Lung (tissue), 17 donors: ENCODE measurements at places on chromosomes 5 and 9. TPM values are rescaled to one million over a fixed set of nuclear protein-coding genes. Genes with fewer than 3 reads are reported as not detected.

The GFI1B gene
- total RNA-seq = 1.0 TPM

DNA sequence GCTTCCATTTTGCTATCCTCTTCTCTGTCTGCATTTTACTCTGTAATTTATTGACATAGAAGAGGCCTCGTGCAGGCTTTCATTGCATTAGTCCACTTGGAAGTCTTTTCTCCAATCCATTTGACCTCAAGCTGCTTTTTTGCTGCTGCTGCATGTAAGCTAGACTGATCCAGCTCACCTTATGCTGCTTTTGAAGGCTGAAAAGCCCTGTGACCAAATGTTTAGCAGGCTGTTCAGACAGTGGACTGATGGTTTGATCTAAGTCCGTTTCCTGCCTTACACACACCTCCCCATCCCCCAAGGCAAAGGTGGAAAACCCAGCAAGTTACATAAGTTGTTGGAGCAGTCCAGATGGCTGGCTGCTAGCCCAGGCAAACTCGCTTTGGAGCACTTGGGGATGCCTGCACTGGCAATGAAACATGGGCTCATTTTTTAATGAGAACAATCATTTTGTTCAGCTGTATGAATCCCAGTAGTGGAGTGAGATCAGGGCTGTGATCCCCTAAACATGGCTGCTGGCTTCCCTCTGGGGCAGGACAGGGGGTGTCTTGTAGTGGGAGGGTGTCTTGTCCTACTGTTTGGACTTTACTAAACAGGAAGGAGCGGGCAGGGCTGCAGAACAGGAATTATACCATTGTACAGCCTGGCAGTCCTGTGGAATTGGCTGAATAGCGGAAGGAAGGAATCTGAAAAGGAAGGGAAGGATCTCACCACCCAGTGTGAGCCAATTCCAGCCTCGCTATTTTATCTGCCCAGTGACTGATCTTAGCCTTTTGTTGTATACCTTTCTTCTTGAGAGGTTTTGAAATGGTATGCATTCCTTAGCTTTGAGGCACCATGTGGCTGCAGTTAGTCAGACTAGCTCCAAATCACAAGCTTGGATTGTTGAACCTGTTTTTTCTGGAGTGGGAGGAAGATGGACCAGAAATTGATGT lies 212.0 kb downstream of the ARHGAP26 start:
- H3K4me3 ChIP-seq = no peak overlapping the region
- H3K27me3 ChIP-seq = no peaks in the 10 kb centered on the region
- H3K27ac ChIP-seq = peak overlapping the region; percentile 83
- peak; percentile 83 for DNase-seq
- no peaks in the 10 kb centered on the region for H3K36me3 ChIP-seq

DNA sequence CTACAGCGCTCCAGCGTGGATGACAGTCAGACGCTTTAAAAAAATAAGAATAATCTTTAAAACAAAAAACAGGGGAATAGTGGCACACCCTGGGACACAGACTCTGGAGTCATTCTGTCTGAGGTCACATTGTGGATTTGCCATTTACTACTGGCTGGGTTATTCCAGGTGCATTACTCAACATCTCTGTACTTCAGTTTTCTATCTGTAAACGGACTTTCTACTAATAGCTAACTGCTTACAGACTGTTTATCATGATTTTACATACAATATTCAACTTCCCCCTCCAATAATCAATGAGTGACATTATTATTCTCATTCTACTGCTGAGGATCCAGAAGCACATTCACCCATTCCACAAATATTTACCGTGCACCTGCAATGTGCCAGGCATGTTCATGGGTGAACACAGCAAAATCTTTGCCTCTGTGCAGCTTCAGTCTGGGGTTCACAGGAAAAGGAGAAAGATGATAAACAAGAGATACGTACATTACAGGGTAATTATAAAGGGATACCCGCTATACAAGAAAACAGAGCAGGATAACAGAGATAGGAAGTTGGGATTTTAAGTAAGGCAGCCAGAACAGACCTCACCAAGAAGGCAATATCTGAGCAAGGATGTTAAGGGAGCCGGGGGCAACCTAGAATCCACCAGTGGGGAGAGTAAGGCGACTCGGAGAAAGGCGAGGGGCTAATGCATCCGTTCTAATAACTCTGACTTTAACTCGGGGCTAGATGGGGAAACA lies 984 bp upstream of the RAD23B start:
- DNase-seq = no peak
- peak overlapping the region; percentile 27 for H3K4me3 ChIP-seq
- no peaks in the 10 kb centered on the region for H3K36me3 ChIP-seq

The SOHLH1 gene
- total RNA-seq = not detected

GRCh38 chr5:113047733-113048652 lies 71.4 kb downstream of the DCP2 start:
- H3K27ac ChIP-seq = peak overlapping the region; percentile 37
- H3K4me1 ChIP-seq = peaks cover 4% of the 10 kb centered on the region
- DNase-seq = no peak
- H3K36me3 ChIP-seq = peaks cover 2% of the 10 kb centered on the region
- no peaks in the 10 kb centered on the region for H3K27me3 ChIP-seq

GRCh38 chr5:45793638-45794532 lies 97.7 kb upstream of the HCN1 start:
- H3K4me1 ChIP-seq = no peaks in the 10 kb centered on the region
- H3K4me3 ChIP-seq = no peak overlapping the region
- H3K36me3 ChIP-seq = no peaks in the 10 kb centered on the region
- H3K27me3 ChIP-seq = no peaks in the 10 kb centered on the region
- H3K27ac ChIP-seq = no peak overlapping the region
- DNase-seq = no peak

DNA sequence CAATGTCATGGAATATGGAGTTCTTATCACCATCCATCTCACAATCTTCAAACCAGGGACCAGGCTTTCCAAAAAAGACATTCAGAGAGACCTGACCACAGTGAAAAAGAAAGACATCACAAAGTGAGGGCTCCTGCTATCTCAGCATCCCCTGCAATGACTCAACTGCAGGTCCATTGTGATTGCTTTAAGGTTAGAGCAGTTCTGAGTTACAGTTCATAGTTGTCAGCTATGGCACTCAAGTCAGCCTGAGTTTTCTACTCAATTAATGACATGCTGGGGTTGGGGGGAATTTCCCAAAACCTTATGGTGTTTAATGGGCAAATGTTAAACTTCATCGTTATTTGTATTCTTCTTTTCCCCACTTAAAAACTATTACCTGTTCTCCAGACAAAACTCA lies 58.9 kb downstream of the CEMIP2 start:
- no peaks in the 10 kb centered on the region for H3K27me3 ChIP-seq
- no peaks in the 10 kb centered on the region for H3K4me1 ChIP-seq
- no peak overlapping the region for H3K27ac ChIP-seq
- peaks cover 37% of the 10 kb centered on the region for H3K36me3 ChIP-seq

- H3K27me3 ChIP-seq = no peaks in the 10 kb centered on the region
- H3K27ac ChIP-seq = no peak overlapping the region
- H3K4me3 ChIP-seq = no peak overlapping the region
- no peak for DNase-seq
- no peaks in the 10 kb centered on the region for H3K4me1 ChIP-seq
These were observed 170.5 kb downstream of the NNT start for GRCh38 chr5:43773478-43773844.

The ALDH7A1 gene
- 40.7 TPM for total RNA-seq

The IRF1 gene
- 53.8 TPM for total RNA-seq

DNA sequence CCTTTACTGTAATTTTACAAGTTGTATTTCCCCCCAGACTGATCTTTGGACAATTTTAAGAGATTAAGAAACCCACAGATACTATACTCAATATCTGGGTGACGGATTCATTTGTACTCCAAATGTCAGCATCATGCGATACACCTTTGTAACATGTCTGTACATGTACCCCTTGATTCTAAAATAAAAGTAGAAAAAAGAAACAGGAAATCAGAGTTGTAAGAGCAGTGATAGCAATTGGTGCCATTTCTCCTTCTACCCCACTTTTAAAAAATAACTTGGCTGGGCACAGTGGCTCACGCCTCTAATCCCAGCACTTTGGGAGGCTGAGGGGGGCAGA lies 116.9 kb downstream of the FGF1 start:
- no peak for DNase-seq
- H3K4me3 ChIP-seq = no peak overlapping the region
- no peaks in the 10 kb centered on the region for H3K36me3 ChIP-seq
- H3K4me1 ChIP-seq = no peaks in the 10 kb centered on the region
- no peaks in the 10 kb centered on the region for H3K27me3 ChIP-seq
- H3K27ac ChIP-seq = no peak overlapping the region

DNA sequence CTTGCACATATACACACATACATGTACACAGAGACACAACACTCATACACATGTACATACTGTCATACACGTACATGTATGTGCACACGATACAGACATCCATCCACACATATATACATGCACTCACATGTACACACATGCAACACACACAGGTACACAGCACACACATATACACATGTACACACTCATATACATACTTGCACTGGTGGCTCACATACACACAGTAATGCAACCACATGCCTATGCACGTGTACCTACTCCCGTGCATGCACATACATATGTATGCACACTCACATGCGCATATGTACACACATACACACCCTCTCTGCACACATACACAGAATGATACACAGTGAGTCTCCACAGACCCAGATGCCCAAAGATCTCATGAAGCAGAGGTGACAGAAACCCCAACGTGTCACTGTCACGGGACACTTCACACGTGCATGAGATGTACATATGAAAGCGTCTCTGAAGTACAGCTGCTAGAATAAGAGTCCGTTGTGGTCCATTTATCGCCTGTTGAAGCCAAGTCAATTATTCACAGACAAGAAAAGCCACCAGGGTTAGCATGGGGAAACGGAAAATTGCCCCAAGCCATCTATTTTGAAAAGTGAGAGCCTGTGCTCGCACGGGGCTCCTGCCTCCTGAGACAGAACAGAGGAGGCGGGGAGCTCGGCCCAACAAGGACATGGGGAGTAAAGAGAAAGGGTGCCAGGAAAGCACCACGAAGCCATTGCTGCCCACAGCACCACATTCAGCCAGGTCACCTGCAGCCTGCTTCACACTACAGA lies 24.9 kb downstream of the LPCAT1 start:
- H3K27ac ChIP-seq = no peak overlapping the region
- no peak for DNase-seq
- peaks cover 38% of the 10 kb centered on the region for H3K36me3 ChIP-seq
- H3K27me3 ChIP-seq = no peaks in the 10 kb centered on the region
- H3K4me3 ChIP-seq = no peak overlapping the region
- H3K4me1 ChIP-seq = peaks cover 18% of the 10 kb centered on the region

The CCL27 gene
- total RNA-seq = not detected

The GABRA1 gene
- total RNA-seq = not detected

DNA sequence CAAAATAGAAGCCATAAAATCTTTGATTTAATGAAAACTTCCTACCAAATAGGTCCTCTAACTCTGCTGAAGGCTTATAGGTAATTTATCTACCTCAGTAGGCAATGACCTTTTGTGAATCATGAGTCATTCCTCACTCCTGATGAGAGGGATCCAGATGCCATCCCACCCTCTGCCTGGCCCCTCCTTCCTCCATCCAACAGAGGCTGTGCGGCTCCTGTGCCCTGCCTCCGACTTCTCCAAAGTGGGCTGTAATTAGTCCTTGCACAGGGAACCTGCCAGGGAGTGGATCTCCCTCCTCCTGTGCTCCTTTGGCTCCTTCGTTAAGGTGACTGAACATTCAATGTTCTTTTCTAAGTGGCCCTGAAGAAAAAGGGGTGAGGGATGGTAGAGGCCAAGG lies 213.9 kb upstream of the TBCA start:
- peaks cover 27% of the 10 kb centered on the region for H3K4me1 ChIP-seq
- H3K4me3 ChIP-seq = no peak overlapping the region
- no peak for DNase-seq

- H3K27ac ChIP-seq = peak overlapping the region; percentile 22
- no peak for DNase-seq
- no peaks in the 10 kb centered on the region for H3K4me1 ChIP-seq
- H3K4me3 ChIP-seq = no peak overlapping the region
- H3K36me3 ChIP-seq = peaks cover 12% of the 10 kb centered on the region
These were observed 25.3 kb upstream of the LRRTM2 start for GRCh38 chr5:138900281-138900965.

DNA sequence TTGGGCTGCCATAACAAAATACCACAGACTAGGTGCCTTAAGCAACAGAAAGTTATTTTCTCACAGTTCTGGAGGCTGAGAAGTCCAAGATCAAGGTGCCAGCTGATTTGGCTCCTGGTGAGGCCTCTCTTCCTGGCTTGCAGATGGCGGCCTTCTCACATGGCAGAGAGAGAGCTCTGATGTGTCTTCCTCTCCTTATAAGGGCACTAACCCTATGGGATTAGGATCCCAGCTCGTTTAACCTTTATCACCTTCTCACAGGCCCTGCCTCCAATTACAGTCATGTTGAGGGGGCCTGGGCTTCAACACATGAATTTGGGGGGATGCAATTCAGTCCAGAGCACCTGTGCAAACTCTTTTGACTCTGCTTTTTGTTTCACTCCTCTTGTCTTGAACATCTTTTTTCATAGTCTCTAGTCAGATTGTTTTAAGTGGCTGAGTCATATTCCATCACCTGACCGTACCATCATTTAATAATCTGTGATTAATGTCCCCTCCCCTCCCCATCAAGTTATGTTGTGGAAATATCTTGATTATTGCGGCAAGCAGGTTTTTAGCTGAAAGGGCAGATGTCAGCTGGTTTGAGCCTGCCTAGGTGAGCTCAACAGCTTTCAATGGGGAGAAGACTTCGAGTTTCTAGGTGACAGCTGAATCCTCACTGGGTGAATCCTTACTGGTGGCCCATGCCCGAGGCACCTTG lies 61.8 kb downstream of the NDFIP1 start:
- H3K4me1 ChIP-seq = no peaks in the 10 kb centered on the region
- no peak for DNase-seq
- no peak overlapping the region for H3K27ac ChIP-seq
- H3K27me3 ChIP-seq = no peaks in the 10 kb centered on the region
- no peak overlapping the region for H3K4me3 ChIP-seq

DNA sequence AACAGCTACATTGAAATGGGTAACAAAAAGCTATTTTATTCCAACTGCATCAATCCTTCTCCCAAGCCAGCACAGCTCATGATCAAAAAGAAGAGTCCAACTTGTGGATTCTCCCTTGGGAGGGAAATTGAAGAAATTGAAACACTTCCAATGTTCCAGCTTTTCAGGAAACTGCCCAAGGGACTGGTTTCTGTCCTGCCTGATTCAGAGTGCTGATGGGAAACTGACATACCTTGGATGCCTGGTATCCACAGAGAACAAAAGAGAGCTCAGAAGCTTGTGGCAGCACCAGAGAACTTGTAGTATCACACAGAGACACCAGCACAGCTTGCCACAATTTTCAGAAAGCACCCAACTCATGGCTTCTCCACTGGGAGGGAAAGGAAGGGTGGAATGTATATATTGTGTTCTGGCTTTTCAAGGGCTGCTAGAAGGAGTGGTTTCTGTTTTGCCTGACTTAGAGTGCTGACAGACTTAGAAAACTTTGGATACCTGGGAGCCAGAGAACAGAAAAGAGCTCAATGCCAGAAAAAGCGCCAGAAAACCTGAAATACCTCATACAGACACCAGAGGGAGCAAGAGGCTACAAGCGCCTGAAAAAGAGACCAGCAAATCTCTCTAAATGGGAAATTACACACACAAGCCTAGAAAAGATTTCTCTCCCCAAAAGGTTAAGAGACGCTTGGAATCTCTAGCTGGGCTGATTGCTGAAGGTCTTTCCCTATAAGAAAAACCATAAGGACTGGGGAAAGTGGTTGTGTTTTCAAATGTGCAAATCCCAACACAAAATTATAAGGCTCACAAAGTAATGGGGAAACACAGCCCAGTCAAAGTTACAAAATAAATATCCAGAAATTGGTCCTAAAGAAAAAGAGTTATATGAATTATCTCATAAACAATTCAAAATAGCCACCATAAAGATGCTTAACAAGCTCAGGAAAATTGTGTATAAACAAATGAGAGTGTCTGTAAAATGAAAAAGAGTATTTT lies 178.8 kb downstream of the SPOCK1 start:
- no peak overlapping the region for H3K4me3 ChIP-seq
- no peak overlapping the region for H3K27ac ChIP-seq
- no peaks in the 10 kb centered on the region for H3K4me1 ChIP-seq
- DNase-seq = peak; percentile 58
- peaks cover 5% of the 10 kb centered on the region for H3K27me3 ChIP-seq
